ENCODE measurements at places on chromosomes 7 and 10.

DNA sequence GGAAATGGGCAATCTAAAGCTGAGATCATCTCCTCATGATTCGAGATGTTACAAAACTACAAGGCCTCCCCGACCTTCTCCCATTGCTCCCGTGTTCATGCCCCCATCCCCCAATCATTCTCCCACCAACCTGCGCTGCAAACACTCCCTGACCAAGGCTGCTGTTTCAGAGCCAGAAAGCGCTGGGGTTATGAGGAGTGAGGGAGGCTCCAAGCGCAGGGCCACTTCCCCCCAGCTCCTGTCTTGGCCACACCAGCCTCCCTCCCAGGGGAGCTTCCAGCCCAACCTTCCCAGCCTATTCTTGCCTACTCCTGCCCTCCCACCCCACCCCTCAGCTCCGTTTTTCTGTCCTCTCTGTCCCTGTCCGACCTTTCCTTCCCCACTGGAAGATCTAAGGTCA is 14.7 kb upstream of the NODAL start:
- no peak for DNase-seq

DNA sequence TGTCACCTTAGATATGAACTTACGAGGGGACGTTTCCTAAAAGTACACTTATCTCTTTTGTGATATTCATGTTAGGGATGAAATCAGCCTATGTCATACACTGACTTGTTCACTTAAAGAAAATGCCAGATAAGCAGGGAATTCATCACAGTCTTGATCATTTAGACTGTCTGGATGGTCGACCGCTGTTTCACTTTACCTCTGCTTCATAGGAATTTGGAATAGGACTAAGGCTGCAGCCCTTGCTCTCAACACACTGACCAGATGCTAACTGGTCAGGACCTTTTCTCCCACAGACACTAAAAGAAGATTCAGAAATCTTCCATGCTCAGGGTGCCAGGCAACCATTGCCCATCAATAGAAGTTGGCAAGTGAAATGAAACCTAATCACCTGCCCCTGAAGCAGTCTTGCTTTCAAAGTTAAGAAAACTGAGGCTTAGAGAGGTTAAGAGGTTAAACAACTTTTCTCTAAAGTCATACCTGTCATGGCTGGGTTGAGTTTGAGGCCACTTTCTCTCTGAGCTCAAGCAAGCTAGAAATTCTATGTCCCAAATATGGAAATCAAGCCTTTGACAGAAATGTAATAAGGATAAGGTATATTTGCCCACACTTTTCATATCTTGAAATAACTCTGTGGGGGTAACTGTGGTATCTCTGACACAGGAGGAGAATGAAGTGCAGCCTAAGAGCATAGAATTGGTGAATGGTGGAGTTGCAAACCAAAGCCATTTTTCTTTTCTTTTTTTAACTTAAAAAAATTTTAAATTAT is 77.1 kb downstream of the MAP3K8 start:
- no peak for DNase-seq

GRCh38 chr7:380139-380485 is 90.1 kb downstream of the FOXL3 start:
- DNase-seq: no peak

- DNase-seq: no peak
Measured at GRCh38 chr10:42971251-42971599, 105.6 kb upstream of the RET start.

GRCh38 chr7:34011017-34011695 is 105.8 kb downstream of the BMPER start:
- DNase-seq: no peak

- no peak for DNase-seq
Measured at GRCh38 chr10:122138831-122139625, 132.1 kb upstream of the BTBD16 start.

DNA sequence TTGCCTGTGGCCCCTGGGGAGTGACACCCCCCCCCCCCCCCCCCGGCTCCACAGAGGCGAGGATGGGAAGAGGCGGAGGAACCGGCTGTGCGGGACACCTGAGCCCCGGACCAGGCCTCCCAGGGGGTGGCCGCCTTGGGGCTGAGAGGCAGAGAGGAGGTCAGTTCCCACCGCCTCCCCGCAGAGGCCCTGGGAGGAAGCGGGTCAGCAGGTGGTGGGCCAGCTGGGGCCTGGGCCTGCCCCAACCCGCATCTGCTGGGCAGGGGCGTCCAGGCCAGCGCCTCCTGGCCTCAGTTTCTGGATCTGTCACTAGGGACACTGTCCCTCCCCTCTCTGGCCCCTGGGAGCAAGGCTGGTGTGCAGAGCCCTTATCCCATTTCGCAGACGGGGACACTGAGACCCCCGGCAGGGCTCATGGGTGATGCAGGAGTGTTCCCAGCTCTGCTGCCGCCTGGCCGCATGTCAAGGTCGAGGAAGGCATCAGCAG is 14.6 kb upstream of the LFNG start:
- DNase-seq: no peak

DNA sequence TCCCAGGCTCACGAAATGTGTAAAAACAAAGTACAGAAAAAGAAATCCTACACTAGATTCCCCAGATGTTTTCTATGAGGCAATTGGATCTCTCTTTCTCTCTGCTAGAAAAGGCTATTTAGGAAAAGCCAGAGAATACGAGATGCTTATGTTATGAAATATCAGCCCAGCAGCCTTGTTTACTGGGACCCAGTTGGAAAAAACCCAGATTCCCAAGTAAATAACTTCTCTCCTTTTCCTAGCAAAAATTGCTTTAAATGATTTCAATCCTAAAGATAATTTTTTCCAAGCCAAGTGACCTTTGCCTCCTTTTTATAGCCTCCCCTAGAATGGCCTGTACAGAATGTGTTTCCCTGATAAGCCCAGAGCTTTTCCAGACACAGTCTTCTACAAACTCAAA is 199.3 kb downstream of the PLXNA4 start:
- DNase-seq: no peak

GRCh38 chr7:20296444-20296843 is 34.3 kb upstream of the ITGB8 start:
- DNase-seq: no peak

- peak; percentile 89 for DNase-seq
Measured at GRCh38 chr10:70742537-70743429, 42.4 kb downstream of the TBATA start.

DNA sequence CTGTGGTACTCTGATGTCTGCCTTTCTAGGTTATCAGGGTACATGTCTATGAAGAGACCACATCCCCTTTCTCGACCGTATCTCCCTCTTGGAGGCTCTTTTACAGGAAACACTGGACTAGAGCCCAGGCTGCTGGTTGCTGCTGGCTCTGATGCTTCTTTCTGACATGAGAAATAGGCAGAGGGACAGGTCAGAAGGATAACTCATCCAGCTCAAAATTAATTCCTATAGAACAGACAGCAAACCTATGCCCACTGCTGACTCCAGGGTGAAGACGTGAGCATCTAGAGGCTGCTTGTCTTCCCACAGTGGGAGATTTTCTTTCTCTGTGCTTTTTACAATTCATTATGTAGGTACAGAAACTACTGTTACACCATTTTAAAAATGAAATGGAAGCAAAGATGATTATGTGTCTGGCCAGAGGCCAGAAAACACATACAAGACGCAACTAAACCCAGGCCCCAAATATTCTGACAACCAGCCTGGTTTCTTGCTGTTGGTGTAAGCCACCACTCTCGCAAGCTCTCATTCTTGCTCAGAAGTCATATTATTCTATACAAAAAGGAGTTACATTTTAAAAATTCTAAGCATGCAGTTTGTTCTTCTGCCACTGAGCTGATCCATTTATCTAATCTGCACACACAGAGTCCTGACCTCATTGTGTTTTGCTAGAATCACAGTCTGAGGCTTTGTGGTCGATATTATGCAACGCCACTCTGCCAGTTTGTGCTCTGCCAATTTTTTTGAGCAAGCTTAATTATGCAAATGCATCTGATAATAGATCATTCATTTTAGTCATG is 424.3 kb downstream of the KIF20B start:
- DNase-seq: peak; percentile 10

GRCh38 chr10:101284744-101285463 is 55.6 kb upstream of the LBX1 start:
- no peak for DNase-seq

GRCh38 chr10:48279081-48279751 is 4.7 kb upstream of the FRMPD2 start:
- no peak for DNase-seq

GRCh38 chr7:136023134-136023869 is 46.1 kb upstream of the MTPN start:
- DNase-seq: no peak

- DNase-seq: peak; percentile 68
Measured at GRCh38 chr7:117008886-117009531, 55.7 kb downstream of the ST7 start.

DNA sequence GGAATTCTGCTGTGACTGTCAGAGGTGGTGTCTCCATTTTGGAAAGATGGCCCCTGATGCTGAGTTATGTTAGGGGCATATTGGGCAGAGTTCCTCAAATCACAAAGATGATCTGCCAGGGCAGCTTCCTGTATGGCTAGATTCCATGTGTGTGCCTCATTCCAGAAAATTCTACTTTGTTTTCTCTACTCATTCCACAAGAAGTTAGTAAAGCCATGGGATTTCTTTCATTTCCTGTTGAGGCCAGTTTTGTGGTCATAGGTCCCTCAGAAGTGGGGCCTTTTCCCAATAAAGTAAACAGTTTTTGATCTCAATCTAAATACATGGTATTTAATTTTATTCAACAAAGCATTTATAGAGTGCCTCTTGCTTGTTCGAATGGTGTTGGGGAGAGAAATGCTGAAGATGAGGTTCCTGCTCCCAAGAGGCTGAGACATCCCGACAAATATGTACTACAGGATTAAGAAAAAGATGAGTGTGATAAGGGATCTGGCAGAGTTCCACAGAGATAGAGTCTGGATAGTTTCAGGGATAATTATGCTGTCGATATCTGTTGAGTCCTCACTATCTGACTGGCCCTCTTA is 33.0 kb downstream of the MINDY4 start:
- no peak for DNase-seq

DNA sequence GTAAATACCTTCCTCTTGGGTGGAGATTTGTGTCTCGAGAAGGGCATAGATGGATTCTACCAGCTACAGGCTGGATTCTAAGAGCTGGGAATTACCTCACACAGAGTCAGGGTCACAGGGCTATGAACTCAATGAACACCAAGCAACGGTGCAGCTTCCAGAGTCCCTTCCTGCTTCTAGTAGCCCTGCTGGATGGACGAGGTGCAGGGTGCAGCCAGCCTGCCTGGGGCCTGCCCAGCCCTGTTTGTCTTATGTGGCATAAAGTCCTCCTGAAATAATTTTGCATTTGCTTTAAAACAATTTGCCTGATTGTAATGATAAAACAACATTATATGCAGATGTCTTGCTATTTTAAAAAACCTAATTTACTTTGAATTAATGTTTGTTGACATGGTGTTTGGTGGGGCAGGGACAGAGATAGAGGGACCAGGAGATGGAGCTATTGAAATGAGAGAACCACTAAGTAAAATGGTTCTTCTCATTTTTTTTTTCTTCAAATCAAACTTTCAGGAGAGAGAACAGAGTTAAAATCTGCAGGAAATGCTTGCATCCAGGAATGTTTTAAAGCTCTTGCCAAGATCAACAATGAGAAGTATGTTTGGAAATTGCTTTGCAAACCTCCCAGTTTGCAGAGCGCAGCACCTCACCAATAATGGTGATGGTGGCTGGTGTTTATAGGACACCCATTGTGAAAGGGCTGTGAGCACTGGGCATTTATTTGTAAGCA is 305.4 kb upstream of the PODXL start:
- no peak for DNase-seq

GRCh38 chr7:98869597-98870120 is at the start of gene TMEM130:
Gene TMEM130 (minus strand): TSS chr7:98870014. CDS start chr7:98869861, 153 bp downstream.
- no peak for DNase-seq

DNA sequence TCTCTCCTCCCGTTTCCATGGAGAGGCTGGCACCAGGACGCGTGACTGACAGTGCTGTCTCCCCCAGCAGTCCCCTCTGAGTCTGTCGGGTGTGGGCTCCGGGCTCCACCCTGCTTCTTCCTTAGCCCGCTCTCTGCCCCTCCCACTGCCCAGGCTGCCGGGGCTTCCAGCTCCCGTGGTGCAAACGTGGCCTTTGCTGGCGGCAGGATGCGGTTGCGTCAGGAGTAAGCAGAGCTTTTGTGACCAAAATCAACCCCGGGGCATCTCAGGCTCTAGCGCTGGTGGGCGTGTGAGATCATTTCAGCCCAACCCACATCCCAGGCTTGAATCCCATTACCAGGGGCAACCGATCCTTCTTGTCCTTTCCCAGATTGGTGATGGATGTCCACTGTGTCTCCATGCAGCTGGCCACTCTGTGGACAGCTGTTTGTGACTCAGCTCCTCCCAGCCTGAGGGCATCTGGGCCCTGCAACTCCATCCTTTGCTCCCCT is 28.2 kb downstream of the PTPRE start:
- no peak for DNase-seq

DNA sequence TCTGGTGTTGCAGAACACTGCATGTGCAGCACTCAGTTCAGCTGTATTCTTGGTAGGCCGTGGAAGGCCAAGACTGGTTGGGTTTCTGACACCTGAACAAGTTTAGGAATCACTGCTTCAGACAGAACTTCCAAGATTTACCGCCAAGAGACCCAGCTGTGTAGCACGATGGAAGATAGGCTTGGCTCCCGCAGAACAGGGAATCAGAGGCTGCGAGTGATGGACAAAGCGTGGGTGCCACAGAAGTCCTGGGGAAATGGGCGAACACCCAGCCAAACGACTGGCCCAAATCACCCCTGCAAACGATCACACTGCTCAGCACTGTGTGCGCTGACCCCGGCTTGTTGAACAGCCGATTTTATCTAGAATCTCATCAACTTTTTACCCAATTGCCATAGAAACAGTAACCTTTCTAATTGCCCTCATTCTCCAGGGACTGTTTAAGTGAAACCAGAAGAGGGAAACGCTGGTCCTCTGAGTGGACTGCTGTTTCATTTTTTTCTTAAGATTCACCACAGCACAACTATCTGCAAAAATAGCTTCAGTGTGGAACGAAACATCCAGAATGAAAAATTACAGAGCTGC is 17.9 kb downstream of the ZFAND2A start:
- DNase-seq: no peak

GRCh38 chr10:96242822-96243221 is 28.5 kb downstream of the BLNK start:
- DNase-seq: no peak

GRCh38 chr7:139118805-139119485 is 9.4 kb upstream of the ZC3HAV1 start:
- DNase-seq: peak; percentile 24

GRCh38 chr7:4238861-4239260 is 443.2 kb upstream of the FOXK1 start:
- DNase-seq: no peak

DNA sequence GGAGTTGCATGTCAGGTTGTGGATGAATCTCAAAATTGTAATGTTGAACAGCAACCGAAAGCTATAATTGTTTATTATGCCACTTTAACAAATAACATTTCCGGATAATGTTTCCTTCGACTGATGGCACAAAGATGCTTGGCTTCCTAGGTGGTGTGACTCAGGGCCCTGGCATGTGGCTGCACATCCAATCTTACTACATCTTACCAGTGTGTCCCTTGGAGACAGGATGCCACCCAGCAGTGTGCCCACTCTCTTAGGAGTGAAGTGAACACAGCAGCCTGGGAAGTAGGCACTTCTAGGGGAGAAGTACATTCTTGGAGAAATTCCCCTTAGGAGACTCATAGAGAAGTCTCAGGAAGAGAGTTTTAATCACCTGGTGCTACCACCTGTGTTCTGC is 33.0 kb upstream of the GPR26 start:
- DNase-seq: no peak

GRCh38 chr10:33347211-33347610 is 12.7 kb upstream of the NRP1 start:
- DNase-seq: no peak

- DNase-seq: no peak
Measured at GRCh38 chr7:13028036-13028824, 340.8 kb downstream of the ARL4A start.

GRCh38 chr10:63576501-63576900 is 55.3 kb downstream of the REEP3 start:
- DNase-seq: no peak

Measured in GF-D8 (cell line).